ENCODE measurements at places on chromosomes 5 and 9. TPM values are rescaled to one million over a fixed set of nuclear protein-coding genes. Genes with fewer than 3 reads are reported as not detected.

DNA sequence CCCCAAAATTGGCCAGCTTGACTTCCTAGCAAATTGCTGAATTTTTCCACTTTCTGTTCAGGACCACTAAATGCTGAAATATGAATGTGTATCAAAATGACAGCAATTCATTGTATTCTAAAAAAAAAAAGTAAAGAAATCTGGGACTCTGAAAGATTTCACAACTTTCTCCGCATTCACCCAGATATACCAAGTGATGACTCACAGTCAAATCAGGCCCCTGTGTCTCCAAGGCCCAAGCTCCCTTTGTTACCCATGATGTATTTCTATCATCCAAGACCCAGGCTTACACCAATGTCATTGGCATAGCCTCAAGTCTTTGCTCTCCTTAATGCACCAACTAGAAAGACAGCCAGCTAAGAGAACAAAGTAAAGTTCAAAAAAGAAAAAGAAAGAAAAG, 493.9 kb downstream of the NTRK2 start:
- DNase-seq, result no peak

Gene DMGDH
- polyA plus RNA-seq, result 3.3 TPM

- no peak for DNase-seq
These were observed 966 bp downstream of the SNX2 start for GRCh38 chr5:122775550-122776542.

- DNase-seq, result no peak
These were observed 161.9 kb downstream of the TAF11L14 start for GRCh38 chr5:17796142-17796541.

GRCh38 chr5:11407556-11408145, 496.6 kb downstream of the CTNND2 start:
- peak; percentile 52 for DNase-seq

DNA sequence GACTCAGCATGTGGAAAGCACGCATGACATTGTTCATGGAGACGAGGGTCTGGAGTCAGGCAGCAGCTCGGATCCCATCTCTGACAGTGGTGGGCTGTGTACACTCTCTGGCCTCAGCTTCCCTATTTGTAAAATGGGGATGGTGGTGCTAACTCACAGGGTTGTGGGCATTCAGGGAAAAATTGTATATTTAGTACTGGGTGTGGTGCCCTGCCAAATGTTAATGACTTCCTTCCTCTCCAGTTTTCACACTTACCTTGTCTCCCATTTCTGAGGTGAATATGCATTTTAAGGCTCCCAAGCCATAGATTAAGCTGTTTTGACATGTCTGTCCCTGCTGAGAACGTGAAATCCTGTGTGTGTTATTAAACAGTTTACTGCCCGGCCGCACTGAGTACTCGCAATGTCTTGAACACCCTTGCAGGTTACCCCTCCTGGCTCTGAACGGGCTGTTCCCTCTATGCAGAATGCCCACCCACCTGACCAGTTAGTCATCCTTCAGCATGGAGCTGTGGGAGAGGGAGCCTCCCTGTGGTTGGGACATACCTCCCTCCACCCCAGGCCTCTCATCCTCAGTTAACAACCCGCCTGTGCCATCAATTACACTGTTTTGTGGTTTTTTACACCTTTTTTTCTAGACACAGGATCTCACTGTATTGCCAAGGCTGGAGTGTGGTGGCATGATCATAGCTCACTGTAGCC, 25.8 kb downstream of the TJP2 start:
- DNase-seq, result no peak

- DNase-seq, result no peak
These were observed 40.3 kb downstream of the UBE2D2 start for GRCh38 chr5:139601429-139601828.

Gene BTNL8
- polyA plus RNA-seq, result not detected

- DNase-seq, result peak; percentile 25
These were observed 2.0 kb downstream of the GALNT12 start for GRCh38 chr9:98809311-98810101.

- DNase-seq, result no peak
These were observed 699.4 kb downstream of the PTPRD start for GRCh38 chr9:9913276-9913832.

GRCh38 chr5:170782438-170782837, 1.1 kb upstream of the GABRP start:
- no peak for DNase-seq

DNA sequence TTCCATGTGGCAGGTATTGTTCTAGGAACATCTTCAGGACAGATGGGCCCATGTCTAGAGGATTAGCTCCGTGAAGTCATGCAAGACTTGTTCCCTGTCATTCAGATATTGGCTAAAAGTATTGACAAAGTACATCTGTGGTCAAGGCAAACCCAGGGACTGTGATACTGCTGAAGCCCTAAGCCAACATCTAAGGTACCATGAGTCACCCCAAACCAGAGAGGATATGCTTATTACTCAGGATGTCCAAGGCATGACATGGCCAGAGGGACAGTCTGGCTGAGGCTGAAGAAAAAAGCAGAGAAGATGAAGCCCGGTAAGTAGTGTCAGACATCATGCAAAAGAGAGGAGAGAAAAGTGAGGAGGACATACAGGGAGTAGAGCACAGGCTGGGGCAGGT, 31.0 kb downstream of the HMHB1 start:
- no peak for DNase-seq

Gene STKLD1
- 2.5 TPM for polyA plus RNA-seq

Gene DAB2IP
- polyA plus RNA-seq, result 53.5 TPM

Gene HK3
- 1.6 TPM for polyA plus RNA-seq

DNA sequence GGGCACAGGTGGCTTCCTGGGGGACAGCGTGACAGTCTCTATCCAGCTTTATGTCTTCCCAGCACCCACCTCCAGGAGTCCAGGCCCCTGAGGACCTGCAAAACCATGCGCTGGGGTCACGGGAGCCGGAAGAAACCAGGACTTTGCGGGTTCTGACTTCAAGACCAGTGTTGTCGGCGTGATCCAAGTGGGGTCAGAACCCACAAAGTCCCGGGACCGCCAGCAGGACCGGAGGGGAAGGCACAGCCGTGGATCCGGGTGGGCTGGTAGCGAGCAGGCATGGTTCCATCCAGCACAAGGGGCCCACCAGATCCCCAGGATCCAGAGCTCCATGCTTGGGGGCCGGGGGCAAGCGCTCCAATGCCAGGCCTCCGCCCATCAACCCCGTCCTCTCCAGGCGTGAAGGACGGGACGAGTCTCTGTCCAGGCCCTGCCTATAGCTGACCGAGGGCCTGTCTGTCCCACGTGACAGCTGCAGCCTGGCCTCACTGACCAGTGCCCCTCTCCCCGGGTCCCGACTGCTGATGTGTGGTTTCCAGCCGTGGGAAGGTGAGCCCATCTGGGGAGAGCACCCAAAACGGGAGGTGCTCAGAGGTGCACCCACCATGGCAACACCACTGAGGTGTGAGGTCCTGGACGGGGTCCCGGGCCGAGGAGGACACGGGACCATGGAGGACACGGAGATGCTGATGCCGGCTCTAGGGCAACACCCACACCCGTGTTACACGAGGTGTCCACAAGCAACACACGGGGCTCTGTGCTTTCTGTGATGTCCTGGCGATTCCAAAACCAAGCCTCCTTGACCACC, 48.9 kb downstream of the SLC12A7 start:
- no peak for DNase-seq

Gene SPINK7
- 0.77 TPM for polyA plus RNA-seq

Gene DMRT3
- 0.72 TPM for polyA plus RNA-seq

Gene FOXD4L6
- polyA plus RNA-seq, result not detected

DNA sequence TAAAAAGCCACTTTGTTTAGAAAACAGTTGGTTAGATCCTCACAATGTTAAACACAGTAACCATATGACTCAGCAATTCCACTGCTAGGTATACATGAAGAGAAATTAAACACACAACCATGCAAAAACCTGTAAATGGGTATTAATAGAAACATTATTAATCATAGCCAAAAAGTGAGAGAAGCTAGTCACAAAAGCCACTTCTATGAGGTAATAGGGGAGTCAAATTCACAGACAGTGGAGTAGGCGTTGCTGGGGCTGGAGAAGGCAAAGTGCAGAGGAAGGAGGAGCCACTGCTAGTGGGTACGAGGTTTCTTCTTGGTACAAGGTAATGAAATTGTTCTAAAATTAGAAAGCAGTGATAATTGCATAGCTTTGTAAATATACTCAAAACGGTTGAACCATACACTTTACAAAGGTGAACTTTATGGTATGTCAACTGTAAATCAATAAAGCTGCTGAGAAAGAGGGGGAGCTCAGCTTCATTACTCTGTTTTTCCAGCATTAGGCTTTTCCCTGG, 364.4 kb downstream of the GADD45G start:
- DNase-seq, result no peak

DNA sequence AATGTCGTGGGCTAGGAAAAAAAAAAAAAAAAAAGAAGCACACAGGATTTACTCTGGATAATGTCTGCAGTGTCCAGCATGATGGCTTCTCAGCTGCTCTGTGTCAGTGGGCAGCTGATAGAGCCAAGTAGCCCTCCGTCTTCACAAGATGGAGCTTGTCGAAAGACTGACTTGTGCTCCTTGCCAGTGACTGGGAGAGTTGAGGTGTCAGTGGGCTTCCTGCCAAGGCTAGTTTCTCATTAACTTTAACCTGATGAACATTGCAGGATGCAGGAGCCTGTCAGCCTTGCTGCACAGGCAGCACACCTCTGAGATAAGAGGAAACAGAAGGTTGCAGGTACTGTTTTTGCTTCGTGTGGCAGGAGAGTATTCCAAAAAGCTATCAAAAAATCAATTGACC, 171.4 kb upstream of the SGCD start:
- DNase-seq, result no peak

- DNase-seq, result no peak
These were observed 1523.1 kb upstream of the CDH9 start for GRCh38 chr5:28561522-28561921.

DNA sequence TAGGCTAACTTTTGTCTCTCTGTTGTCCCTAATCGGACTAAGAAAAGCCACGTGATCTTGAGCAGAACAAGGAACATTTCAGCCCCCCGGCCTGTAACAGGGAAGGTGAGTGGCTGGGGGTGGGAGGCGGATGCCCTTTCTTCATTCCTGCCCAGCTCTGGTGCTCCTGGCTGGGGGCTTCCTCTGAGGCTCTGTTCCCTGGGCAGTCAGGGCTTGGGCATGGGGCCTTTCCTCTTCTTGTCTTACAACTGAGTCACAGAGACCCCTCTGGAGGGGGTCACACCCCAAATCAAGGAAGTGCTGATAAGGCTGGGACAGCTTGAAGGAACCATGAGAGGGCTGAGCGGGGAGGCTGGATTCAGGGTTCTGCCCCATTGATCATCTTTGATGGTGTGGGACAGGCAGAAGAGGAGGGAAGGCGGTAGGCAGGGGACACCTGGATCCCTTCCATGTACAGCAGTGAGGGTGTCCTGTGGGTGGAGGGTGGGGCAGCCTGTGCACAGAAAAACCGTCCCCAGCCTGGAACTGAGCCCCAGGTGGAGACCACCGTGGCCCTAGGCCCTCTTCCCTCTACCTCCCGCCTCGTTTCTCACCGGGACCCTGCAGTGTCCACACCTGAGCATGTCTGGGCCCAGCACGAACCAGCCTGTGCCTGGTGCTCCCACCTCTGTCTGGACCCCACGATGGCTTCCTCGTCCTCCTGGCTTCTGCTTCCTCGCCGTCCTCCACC, 257.7 kb upstream of the IRX1 start:
- no peak for DNase-seq

DNA sequence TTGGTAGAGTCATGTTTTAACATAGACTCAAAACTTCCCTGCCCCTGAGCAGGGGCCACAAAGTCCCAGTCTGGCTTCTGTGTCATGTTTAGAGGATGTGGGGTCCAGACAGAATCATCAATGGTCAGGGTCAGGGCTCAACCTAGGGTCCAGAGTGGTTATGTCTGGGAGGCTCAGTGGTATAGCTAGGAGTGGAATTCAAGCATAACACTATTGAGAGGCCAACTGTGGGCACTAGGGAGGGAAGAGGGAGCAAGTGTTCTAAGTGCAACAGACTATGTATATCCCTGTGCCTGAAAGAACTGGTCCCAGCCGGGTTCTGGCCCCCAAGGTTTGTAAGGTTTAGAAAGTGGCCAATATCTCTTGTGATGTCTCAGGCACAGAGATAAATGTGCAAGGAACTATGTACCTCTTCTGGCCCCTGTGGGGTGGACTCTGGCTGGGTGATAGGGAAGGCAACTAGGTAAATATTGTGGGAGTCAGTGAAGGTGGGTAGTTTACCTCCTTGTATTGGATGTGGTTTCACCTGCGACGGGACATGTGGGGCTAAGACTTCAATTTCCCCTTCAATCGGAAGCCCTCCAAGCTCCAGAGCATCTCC, 14.0 kb downstream of the MYORG start:
- DNase-seq, result no peak

GRCh38 chr9:89427621-89428221, 70.2 kb downstream of the SEMA4D start:
- no peak for DNase-seq

DNA sequence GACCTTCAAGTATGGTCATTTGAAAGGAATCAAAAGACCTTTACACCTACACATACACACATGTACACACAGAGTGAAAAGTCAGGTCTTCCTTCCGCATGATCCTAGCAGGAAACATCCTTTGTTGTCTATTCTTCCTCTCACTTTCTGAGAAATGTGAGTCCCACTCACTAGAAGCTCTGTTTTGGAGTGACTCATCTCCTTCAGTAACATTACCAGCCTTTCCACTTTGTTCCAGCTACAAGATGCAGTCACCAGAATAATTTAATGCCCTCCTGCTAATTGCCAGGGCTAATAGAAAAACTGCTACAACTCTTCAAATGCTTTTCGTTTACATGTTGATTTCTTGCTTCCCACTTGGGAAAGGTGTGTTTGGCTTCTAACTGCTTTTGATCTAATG, 417.3 kb downstream of the RASEF start:
- DNase-seq, result no peak

Gene TUSC1
- 24.8 TPM for polyA plus RNA-seq

- DNase-seq, result no peak
These were observed 51.7 kb downstream of the S1PR3 start for GRCh38 chr9:89042984-89043383.

Gene COX7C
- polyA plus RNA-seq, result 1,034 TPM

DNA sequence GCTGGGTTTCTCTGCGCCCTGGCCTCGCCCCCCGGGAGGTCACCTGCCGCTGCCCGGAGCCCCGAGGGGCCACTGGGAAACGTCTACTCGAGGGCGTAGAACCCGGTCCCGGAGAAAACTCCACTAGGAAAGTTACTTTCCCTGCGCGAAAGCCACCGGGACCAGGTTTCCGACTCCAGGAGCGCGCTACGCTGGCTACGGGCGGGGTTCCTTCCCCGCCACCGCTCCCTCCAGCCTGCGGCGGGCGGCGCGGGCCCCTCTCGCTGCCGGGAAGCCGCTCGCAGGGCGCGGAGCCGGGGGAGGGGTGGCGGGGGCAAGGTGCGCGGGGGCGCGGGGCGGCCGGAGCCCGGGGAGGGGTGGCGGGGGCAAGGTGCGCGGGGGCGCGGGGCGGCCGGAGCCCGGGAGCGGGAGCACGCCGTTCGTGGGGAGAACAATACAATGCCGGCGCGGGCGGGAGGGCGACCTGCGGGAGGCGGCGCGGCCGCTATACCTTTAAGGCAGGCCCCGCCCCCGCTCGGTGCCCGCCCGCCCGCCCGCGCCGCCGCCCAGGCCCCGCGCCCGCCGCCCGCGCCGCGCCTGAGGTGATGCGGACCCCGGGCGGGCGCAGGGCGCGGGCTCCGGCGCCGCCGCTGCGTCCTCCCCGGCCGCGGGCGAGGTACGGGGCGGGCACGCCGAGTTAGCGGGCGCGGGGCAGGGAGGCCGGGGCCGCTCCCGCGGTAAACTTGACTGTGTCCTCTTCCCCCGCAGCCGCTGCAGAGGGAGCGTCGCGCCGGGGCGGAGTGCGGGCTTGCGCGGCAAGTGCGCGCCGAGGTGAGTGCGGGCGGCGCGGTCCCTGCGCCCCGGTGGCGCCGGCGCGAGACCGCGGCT, 278.1 kb downstream of the AOPEP start:
- no peak for DNase-seq

- no peak for DNase-seq
These were observed 47.4 kb upstream of the CLPTM1L start for GRCh38 chr5:1392261-1392660.

- DNase-seq, result no peak
These were observed 5.4 kb upstream of the ZDHHC12 start for GRCh38 chr9:128729302-128729701.
